ENCODE measurements at places on chromosomes 7 and 10. TPM values are rescaled to one million over a fixed set of nuclear protein-coding genes. Genes with fewer than 3 reads are reported as not detected.

GRCh38 chr7:14487701-14488395 lies 414.7 kb downstream of the DGKB start:
- H3K27me3 ChIP-seq = no peaks in the 10 kb centered on the region
- no peaks in the 10 kb centered on the region for H3K36me3 ChIP-seq
- no peak overlapping the region for H3K4me3 ChIP-seq

- peak; percentile 6 for DNase-seq
- H3K27ac ChIP-seq = no peak overlapping the region
Measured at GRCh38 chr7:112866424-112866823, 76.2 kb upstream of the TMEM168 start.

DNA sequence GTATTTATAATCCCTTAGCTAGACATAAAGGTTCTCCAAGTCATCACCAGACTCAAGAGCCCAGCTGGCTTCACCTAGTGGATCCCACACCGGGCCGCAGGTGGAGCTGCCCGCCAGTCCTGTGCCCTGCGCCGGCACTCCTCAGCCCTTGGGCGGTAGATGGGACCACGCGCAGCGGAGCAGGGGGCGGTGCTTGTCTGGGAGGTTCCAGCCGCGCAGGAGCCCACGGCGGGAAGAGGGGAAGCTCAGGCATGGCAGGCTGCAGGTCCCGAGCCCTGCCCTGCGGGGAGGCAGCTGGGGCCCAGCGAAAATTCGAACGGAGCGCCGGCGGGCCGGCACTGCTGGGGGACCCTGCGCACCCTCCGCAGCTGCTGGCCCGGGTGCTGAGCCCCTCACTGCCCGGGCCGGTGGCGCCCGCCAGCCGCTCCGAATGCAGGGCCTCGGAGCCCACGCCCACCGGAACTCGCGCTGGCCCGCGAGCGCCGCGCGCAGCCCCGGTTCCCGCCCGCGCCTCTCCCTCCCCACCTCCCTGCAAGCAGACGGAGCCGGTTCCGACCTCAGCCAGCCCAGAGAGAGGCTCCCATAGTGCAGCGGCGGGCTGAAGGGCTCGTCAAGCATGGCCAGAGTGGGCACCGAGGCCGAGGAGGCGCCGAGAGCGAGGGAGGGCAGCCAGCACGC lies 675.6 kb downstream of the REEP3 start:
- no peak for DNase-seq
- no peaks in the 10 kb centered on the region for H3K27me3 ChIP-seq
- no peaks in the 10 kb centered on the region for H3K36me3 ChIP-seq
- H3K4me3 ChIP-seq = no peak overlapping the region

- no peak overlapping the region for H3K27ac ChIP-seq
- DNase-seq = no peak
- no peaks in the 10 kb centered on the region for H3K27me3 ChIP-seq
- no peaks in the 10 kb centered on the region for H3K36me3 ChIP-seq
- H3K4me1 ChIP-seq = no peaks in the 10 kb centered on the region
- H3K4me3 ChIP-seq = no peak overlapping the region
Measured at GRCh38 chr10:126137562-126138221, 241.3 kb downstream of the FANK1 start.

DNA sequence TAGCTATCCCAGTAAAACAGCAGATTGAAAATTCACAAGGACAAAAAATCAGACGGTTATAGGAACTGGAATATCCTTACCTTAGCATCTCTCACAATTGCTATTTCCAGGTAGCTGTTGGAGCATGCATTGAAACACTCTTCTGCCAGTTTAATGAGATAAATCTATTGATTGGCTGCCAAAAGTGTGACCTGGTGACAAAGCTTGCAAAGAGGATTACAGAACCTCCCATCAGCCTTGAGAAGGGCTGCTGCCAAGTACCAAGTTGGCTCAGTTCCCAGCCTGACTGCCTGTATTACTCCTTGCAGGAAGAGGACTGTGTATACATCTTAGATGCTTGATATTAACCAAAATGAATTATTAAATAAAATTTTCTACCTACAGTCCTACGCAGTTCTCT lies 5.1 kb downstream of the PRLHR start:
- H3K4me3 ChIP-seq = no peak overlapping the region
- H3K27ac ChIP-seq = no peak overlapping the region
- peak; percentile 46 for DNase-seq
- H3K4me1 ChIP-seq = peaks cover 11% of the 10 kb centered on the region

The PARP12 gene
- total RNA-seq = 86.8 TPM

The OR2A7 gene
- 68.8 TPM for total RNA-seq

The PON3 gene
- total RNA-seq = 1.2 TPM
